Esophagus squamous epithelium (tissue), 5 donors: ENCODE measurements at places on chromosomes 3 and 15. TPM values are rescaled to one million over a fixed set of nuclear protein-coding genes. Genes with fewer than 3 reads are reported as not detected.

TTC23 gene
- 24.1 TPM for total RNA-seq

ZNF502 gene
- 2.3 TPM for total RNA-seq

PPP1R14D gene
- not detected for total RNA-seq

TRH gene
- total RNA-seq, result not detected

ITGB5 gene
- 114 TPM for total RNA-seq

SUSD5 gene
- 1.2 TPM for total RNA-seq

CORO2B gene
- total RNA-seq, result 2.3 TPM

ABCC5 gene
- total RNA-seq, result 34.3 TPM

DPH3 gene
- 9.5 TPM for total RNA-seq

IL20RB gene
- 101 TPM for total RNA-seq

CYP1A1 gene
- total RNA-seq, result 0.18 TPM

ZDHHC19 gene
- not detected for total RNA-seq

PAQR9 gene
- total RNA-seq, result not detected

INO80 gene
- 22.5 TPM for total RNA-seq

PPM1M gene
- 13.9 TPM for total RNA-seq

AGBL1 gene
- total RNA-seq, result 0.19 TPM

GPX1 gene
- 145 TPM for total RNA-seq

STIMATE gene
- 13.9 TPM for total RNA-seq

ABI3BP gene
- total RNA-seq, result 26.7 TPM

NPAP1 gene
- total RNA-seq, result not detected

ALPK3 gene
- 1.8 TPM for total RNA-seq

GPR62 gene
- total RNA-seq, result not detected

KIF7 gene
- total RNA-seq, result 0.62 TPM

SLC27A2 gene
- total RNA-seq, result 9.4 TPM

HCN4 gene
- not detected for total RNA-seq

ACP3 gene
- 83.6 TPM for total RNA-seq

NMNAT3 gene
- total RNA-seq, result 11.6 TPM

COMMD2 gene
- 25.0 TPM for total RNA-seq

BSN gene
- 0.18 TPM for total RNA-seq

NT5DC2 gene
- 79.5 TPM for total RNA-seq

ZNF80 gene
- total RNA-seq, result not detected

MINAR1 gene
- 0.08 TPM for total RNA-seq

ANKRD34C gene
- total RNA-seq, result not detected

TFDP2 gene
- total RNA-seq, result 14.2 TPM

CFAP100 gene
- total RNA-seq, result not detected

COL6A5 gene
- total RNA-seq, result 0.26 TPM

SLC22A13 gene
- not detected for total RNA-seq

MYL3 gene
- total RNA-seq, result 0.38 TPM

XRN1 gene
- 26.1 TPM for total RNA-seq

EIF4E3 gene
- total RNA-seq, result 16.2 TPM

GPR27 gene
- 2.1 TPM for total RNA-seq

LYSMD2 gene
- total RNA-seq, result 12.9 TPM

CPEB1 gene
- 0.19 TPM for total RNA-seq

CCDC54 gene
- total RNA-seq, result not detected
